ENCODE measurements at places on chromosomes 2 and 18.

DNA sequence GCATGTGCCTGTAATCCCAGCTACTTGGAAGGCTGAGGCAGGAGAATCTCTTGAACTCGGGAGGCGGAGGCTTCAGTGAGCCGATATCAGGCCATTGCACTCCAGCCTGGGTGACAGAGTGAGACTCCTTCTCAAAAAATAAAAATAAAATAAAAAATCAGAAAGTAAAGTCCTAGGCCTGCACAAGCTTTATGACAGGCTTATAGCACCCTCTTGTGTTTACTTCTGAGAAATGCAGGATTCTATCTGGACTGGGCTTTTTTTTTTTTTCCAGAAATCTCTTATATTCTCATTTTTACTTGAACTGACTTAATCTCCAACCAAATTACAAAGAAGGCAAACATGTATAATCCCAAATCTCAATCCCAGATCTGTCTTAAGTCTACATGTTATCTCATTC lies 26.1 kb upstream of the REG3G start:
- DNase-seq, result no peak

GRCh38 chr2:103887625-103888024 lies 966.3 kb upstream of the POU3F3 start:
- no peak for DNase-seq

GRCh38 chr2:80737047-80737446 lies 432.5 kb upstream of the LRRTM1 start:
- DNase-seq, result no peak

DNA sequence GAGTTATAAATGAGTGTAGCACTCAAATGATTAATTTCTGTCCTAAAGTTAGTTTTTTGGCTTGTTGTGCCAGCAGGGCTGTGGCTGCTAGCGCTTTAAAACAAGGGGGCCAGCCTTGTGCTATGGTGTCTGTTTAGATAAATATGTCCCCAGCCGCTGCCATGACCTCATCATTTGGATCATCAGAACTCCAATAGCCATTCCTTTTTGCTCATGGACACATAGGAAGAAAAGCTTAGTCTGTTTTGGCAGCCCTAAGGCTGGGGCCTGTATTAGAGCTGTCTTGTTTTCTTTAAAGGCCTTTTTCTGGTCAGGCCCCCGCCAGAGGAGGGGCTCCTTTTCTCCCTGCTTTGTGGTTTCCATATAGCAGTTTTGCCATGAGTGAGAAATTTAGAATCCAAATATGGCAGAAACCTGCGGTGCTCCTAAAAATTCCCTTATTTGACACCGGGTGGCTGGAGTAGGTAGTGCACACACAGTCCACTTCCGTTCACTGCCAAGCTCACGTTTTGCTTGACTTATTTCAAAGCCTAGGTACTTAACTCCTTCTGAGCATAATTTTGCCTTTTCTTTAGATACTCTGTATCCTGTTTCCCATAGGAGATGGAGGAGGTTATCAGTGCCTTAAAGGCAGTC lies 60.4 kb upstream of the SLC35G4 start:
- DNase-seq, result no peak

DNA sequence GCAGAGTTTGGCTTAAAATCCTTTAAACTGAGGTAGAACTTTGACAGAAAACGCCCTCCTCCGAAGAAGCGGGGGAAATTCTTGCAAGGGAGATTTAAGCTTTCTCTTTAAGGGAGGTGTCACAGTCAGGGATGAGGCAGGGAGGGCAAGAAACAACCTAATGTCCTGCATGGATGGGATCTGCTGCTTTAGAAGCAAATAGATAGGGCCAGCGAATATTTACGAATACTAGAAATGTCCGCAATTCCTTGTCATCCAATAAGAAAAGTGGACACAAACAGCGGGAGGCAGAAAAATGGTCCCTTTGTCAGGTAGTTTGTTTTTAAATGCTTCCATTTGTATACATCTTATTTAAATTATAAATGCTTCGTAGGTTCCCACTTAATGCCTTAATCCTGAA lies 12.0 kb downstream of the MEIS1 start:
- DNase-seq, result no peak

All from stimulated activated CD8-positive, alpha-beta memory T cell treated with anti-CD3 and anti-CD28 coated beads, Interleukin-2, amount 100 ng/mL, for 1 hour (primary cell).